ENCODE measurements at places on chromosomes 3 and 15. TPM values are rescaled to one million over a fixed set of nuclear protein-coding genes. Genes with fewer than 3 reads are reported as not detected.

GRCh38 chr3:171417813-171418212 lies 42.4 kb downstream of the TNIK start:
- DNase-seq: peak; percentile 28

GRCh38 chr3:17640466-17640865 lies 102.0 kb downstream of the TBC1D5 start:
- no peak for DNase-seq

DNA sequence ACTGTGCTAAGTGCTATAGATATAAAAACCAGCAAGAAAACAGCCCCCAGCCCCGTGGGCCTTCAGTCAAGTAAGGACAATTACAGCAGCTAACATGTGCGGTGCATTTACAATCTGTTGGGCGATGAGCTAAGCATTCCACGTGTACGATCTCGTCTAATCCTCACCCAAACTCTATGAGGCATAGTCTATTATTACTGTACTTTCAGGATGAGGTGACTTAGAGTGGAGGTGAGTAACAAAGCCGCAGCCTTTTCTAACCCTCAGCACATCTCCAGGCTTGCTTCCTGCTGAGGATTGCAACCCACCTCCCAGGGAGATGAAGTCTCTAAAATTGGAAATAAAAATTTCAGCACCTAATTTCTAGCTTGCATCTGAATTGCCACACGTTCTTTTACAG lies 53.2 kb upstream of the MCF2L2 start:
- no peak for DNase-seq

GRCh38 chr3:87691109-87691508 lies 367.7 kb downstream of the CGGBP1 start:
- no peak for DNase-seq

- DNase-seq: no peak
These were observed 111.4 kb upstream of the PLAAT1 start for GRCh38 chr3:193129607-193130006.

- DNase-seq: no peak
These were observed 472.6 kb upstream of the CDIN1 start for GRCh38 chr15:36106640-36107335.

Gene MAP1A
- 12.7 TPM for total RNA-seq
